Hematopoietic multipotent progenitor cell treated with erythropoietin and hydrocortisone succinate and interleukin-3 and kit ligand, for 17 days (in vitro differentiated cells): ENCODE measurements at places on chromosomes 2 and 18.

DNA sequence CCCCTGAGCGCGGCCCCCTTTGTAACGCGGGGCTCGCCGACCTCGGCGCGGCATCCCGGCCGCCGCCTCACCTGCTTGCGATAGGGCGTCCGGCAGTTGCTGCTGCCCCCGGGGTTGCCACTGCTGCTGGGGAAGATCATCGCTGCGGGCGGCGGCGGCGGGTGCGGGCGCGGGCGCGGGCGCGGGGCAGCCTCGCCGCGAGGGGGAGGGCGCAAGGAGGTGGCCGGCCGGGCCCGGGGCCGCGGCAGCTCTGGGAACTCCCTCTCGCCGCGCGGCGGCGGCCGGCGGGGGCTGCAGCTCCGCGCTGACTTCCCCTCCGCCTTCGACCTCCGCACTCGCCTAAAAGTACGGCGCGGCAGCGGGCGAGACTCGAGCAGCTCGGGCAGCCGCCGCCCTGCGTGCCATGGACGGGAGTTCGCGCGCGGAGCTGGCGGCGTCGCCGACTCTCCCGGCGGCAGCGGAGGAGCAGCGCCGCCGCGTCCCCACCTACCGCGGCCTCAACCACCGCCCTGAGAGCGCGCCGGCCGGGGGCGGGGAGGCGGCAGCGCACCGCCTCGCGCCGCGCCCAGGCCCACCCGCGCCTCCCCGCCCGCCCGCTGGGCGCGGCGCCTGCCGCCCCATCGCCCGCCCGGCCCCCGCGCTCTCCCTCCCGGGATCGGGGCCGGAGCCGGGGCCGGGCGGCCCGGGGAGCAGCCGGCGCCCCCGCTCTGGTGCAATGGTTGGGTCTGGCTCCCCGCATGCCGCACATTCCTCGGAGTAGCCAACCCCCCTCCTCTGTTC is 86.0 kb downstream of the RBMS1 start:
- peak; percentile 56 for DNase-seq

DNA sequence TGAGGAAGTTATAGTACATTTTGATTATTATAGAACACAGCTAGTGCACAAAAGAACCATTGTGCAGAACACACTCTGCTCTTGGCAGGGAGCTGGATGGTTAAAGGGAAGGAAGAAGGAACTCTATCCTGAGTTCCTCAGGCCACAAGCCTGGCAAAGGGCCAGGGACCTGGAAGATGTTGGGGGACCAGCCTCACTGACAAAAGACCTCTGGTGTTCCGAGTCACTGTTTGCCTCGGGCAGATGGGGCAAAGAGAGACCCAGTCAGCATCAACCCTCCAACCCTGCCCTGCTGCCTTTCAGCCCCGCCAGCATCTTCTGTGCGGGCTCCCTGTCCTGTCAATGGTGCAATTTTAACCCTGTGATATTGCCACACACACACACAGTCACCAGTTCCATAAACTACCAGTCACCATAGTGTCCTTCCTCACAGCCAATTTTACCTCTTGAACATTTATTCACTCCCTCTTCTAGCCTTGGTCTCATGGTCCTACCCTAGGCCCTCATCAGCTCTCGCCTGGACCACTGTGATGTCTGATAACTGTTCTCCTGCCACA is 21.9 kb downstream of the NEMP2 start:
- DNase-seq = no peak

DNA sequence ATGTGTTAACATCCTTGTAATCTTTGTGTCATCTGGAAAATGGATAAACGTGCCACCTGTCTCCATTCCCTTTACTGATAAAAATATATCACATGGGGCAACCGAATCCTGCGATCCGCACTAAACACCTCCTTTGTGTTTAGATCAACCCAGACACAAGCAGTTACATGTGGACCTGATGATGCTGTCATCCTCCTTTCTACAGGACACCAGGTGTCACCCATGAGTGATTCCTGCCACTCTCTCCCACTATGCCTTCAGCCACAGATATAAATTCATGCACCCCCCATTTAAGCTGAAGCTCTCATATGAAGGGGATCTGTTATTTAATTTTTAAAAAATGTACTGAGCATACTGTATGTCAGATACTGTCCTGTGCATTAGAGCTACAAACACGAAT is 81.3 kb downstream of the VIT start:
- no peak for DNase-seq

- DNase-seq = no peak
Observed at GRCh38 chr18:48359626-48360025, 49.6 kb downstream of the ZBTB7C start.

GRCh38 chr18:8960740-8961657 is 141.5 kb upstream of the NDUFV2 start:
- DNase-seq = no peak

DNA sequence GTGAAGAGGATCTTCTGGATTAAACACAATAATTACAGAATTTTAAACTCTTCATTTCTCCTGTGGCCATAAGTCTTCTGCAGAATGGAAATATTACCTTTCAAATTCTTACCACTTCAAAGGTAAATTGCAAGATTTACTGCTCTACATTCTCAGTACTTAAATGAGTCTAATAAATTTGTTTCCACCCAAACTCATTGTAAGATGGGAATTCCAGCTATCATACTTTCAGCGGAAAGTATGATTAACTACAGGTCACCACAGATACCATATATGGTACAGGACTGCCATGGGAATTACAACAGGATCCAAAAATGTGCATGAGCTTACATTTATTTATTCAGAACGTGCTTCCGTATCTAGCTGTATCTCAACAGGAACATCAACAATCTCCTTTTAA is 3.1 kb downstream of the DSC3 start:
- no peak for DNase-seq

DNA sequence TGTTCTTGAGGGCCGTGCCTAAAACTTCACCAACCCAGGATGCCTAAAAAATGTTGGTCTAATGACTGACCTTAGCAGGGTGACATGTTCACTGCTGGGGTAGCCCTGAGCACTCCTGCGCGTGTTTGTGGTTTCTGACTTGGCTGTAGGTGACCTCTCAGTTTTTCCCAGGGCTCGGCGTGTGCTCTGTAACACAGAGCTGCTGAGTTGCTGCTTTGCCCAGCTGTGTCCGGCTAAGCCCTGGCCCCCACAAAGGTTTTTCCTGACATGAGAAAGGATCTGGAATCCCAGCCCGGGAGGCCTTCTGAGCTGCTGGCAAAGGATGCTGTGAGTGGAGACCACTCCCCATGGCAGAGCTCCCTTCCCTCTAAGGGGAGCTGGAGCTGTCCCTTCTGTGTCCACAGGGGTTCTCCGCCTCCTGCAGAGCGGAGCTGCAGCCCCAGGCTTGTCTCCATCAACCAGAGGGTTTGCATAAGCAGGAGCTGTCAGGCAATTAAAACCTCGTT is 52.7 kb downstream of the CRIM1 start:
- DNase-seq = no peak

DNA sequence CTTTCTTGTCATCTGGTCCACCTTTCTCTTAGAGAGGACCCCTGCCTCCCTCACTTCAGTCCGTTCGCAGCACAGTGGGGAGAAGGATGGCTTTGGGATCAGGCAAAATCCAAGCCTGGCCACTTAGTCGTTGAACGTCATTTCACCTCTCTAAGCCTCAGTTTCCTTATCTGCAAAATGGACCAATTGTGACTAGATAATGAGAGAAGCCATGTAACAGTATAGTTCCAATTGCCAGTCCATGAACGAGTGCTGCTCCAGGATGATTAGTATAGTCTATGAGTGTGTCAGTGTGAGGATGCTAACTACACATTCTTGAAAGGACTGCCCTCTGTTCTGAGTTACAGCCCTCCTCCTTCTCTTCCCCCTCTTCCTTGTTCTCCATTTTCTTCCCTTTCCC is 1.1 kb downstream of the INHA start:
- DNase-seq = no peak

GRCh38 chr2:75055820-75056675 is 97.6 kb downstream of the POLE4 start:
- DNase-seq = no peak

- DNase-seq = no peak
Observed at GRCh38 chr2:12824778-12825379, 108.1 kb downstream of the TRIB2 start.

- no peak for DNase-seq
Observed at GRCh38 chr2:26584656-26585055, 56.5 kb downstream of the CIB4 start.

DNA sequence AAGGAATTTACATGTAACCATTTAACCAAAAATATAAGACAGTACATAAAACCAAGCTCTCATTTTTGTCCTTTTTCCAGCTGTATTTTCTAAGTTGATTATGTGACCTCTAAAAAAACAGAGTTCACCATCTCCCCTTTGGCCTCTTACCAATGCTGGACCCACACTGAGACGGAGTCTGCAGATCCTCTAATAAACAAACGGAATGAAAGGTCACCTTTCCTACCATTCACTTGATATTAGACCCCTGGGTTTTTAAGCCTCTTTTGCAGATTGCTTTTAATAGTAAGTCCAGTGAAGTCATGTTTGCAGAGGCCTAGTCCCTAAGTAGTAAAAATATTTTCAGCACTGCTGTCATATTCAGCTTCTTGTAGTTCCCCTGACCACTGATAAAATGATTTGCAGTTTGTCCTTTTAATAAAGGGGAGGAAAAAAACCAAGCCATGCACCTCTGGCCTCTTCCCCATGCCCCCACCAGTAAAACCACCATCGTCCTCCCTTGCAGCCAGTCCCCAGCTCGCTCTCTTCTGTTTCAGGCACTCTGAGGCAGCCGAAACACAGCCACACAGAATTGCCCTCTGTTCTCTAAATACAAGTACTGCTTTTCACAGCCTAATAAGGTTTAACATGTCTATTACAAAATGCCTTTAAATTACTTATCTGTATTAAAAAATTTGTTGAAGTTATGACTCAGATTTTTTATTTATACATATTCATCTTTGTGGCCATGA is 427.5 kb downstream of the PARD3B start:
- DNase-seq = no peak

DNA sequence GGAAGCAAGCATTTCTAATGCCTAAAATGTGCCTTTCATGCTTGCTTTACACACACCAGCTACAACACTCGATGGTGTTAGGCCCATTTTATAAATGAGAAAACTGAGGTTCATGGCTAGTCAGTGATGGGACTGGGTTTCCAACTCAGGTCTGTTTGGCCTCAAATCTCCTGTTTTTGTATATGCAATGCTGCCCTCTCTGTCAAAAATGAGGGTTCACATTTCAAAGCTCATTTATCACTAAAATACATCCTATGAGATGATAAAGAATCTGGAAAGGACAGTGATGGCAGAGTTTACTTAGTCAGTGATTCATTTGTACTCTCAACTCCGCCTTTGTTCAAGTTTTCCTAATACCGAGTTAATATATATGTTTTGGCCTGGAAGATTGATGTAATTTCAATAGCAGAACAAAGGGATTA is 92.3 kb downstream of the KCTD1 start:
- DNase-seq = no peak

DNA sequence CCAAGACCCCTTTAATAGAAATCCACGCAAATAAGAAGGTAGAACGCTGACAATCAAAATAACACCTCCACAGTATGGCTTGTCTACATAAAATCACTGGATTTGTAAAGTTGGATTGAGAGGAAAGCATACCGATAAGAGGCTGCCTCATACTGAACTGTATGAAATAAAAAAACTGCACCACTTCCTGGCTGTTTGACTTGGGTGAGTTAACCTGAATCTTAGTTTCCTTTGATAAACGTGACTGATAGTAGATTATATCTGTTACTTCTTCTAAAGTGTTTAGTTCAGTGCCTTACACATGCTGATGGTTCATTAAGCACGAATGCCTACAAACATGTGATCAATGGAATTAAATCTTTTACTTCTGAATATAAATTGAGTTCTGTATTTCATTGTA is 140.4 kb upstream of the RNF152 start:
- DNase-seq = no peak

GRCh38 chr2:66145490-66145889 is 289.4 kb upstream of the MEIS1 start:
- no peak for DNase-seq

DNA sequence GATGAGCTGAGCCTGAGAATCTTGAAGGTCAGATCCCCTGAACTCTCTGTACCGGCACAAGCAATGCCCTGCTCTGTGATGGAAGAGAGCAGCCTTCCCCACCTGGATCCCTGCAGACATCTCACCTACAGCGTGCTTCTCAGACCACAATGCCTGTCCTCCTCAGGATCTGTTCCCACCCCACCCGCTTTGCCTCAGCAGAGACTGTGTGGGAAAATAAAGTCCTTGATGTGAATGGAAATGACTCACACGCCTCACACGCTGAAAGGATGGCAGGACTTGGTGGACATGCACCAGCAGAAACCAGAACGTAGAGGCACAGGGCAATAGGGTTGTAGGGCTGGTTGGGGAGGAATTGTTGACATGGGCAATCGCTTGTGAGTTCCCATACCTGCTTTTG is 117.9 kb upstream of the POU3F3 start:
- no peak for DNase-seq

DNA sequence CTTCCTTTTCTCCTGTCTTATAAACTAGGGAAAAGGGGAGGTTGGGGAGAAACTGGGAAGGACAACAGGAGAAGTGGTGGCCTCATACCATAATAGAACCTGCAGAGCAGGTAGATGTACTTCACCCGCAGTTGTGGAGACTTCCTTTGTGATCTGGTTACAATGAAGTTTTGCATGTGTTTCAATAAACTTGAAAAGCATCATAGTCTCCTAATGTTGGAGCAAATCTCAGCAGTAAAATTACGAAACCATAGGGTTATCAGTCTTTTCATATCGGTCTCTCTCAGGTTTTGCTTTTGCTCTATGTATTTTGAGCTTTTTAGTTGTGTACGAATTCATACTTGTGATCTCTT is 30.5 kb downstream of the ANO7 start:
- DNase-seq = no peak

DNA sequence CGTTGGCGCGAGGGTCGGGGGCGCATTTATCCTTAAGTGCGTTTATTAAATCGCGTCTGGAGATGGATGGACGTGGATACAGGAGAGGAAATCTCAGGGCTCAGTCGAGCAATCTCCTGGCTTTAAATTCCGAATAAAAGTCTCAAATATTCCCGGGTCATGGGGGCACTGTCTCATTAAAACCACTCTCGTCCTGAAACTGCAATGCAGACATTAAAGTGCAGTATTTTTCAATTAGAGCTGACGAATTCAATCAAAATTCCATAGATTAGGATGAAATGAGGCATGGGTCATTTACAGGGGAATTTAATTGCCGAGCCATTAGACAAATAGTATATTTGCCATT is 10.7 kb upstream of the GBX2 start:
- DNase-seq = no peak

DNA sequence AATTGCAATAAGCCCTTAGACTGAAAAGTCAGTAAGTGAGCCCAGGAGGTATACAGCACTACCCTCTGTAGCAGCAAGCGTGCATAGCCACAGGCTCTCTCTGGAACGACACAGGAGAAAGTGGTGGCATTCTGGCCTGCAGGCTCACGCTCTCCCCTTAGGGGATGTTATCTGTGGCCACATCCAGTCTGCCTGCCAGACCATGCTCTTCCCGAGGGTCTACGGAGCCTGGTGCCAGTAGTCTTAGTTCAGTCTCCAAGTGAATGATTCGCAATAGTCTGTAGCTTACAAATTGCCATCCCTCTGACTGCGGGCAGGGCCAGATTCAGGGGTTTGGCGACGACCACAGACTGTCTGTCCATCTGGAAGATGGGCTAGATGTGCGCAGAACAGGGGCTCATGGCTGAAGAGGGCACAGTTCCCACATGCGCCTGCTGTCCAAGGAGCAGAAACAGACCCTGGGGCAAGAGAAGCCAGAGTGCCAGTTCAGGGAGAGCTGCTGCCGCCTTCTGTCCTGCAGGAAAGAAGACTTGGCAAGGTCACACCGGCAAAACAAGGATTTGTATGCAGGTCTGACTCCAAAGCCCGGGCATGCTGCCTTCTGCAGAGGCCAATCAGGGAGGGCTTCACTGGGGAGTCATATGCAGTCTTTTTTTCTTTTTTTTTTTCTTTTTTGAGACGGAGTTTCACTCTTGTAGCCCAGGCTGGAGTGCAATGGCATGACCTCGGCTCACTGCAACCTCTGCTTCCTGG is 3.5 kb upstream of the KLF11 start:
- no peak for DNase-seq
